ENCODE measurements at places on chromosomes 3 and 15.

- no peak for DNase-seq
These were observed 34.1 kb downstream of the SPATA12 start for GRCh38 chr3:57094575-57094974.

DNA sequence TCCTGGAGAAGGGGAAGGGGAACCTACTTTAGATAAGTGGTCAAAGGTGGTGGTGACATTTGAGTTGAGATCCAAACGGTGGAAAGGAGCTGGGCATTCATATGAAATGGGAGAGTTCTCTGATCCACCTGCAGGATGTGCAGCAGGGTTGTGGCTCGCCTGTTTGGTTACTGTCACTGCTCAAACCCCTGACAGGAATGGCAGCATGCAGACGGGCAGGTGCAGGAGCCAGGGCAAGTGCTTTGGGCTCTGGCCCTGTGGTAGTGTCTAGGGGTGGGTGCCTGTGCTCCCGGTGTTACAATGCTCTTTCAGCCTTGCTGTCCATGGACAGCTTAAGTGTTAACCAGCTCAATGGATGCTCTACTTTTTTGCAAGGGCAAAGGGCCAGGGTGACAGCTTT is 18.5 kb downstream of the PAQR9 start:
- no peak for DNase-seq

- DNase-seq: peak; percentile 74
These were observed 93.1 kb downstream of the LRIG1 start for GRCh38 chr3:66407611-66408218.

DNA sequence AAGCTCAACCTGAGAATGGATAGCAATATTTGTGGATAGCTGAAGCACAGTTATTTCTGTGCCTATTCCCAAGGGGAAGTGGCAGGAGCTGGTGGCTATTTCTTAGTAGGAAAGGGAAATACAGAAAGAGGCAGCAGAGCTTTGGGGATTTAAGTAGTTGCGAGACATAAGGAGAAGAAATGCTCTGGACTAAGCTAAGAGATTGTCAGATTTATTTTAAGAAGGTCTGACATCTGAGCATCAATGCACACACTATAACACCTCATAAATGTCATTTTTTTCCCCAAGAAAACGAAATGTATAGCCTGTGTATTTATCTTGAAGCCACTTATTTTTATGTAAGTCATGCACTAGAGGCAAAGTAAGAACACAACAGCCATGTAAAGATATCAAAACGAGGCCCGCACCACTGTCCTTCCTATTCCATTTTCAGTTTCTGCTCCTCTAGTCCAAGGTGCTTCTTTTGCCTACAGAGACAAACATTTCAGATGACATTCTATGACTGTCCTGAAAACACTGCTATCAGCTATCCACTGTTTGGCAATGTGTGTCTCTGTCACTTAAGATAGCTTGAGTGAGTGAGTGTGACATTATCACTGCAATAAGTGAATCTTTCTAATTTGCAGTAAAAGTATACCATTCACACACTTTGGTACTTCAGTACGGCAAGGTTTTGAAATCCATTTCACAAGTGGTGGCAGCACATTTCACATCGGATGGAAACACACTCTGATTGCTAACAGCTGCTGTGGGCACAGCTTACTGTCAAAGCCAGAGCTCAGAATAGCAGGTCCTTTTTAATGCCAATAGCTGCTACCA is 62.7 kb upstream of the ICE2 start:
- no peak for DNase-seq

DNA sequence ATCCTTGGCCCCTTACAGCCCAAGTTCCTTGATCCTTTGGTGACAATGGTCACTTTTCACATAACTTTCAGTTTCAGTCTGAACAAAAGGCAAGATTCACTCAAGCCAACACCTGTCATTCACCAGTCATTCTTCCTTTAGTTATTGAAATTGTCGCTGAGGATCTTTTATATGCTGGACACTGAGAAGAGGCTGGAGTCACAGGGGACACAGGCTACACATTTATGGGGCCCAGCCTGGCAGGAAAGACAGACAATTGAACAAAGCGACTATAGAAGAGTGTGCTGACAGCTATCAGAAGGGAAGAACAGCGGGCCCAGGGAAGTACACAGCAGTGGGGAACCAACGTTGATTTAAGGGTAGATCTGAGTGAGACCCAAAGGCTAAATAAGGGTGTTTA is 69.8 kb upstream of the PROK2 start:
- DNase-seq: no peak

DNA sequence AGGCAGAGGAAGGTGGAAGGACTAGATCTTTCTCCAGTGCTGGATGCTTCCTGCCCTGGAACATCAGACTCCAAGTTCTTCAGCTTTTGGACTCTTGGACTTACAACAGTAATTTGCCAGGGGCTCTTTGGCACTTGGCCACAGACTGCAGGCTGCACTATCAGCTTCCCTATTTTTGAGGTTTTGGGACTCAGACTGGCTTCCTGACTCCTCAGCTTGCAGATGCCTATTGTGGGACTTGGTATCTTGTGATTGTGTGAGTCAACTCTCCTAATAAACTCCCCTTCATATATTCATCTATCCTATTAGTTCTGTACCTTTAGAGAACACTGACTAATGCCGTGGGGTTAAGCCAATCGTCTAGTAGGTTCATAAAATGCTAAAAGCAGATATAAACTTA is 8.8 kb upstream of the B3GNT5 start:
- DNase-seq: no peak

- peak; percentile 82 for DNase-seq
These were observed 34.3 kb downstream of the SEC22C start for GRCh38 chr3:42547401-42547945.

DNA sequence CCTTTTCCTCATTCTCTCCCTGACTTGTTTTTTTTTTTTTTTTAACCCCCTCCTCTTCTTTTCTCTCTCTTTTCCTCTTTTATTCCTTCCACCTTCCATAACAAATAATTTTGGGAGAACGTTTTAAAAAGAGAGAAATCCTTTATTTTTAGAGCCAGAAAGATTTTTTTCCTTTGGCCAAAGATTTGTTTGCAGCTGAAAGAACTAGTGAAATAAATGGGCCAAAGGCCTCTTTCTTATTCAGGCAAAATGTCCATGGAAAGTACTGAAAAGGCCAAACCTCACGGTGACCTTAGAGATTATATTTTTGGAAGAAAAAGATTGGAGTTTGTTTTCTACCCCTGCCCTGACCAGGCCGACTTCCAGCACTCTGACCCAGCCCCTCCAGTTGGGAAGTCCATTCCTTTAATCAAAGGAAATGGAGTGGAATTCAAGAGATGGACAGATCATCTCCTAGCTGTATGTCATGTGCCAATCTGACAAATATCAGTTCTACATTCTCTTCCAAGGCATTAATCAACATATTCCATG is 214.3 kb upstream of the ADAMTS9 start:
- no peak for DNase-seq

DNA sequence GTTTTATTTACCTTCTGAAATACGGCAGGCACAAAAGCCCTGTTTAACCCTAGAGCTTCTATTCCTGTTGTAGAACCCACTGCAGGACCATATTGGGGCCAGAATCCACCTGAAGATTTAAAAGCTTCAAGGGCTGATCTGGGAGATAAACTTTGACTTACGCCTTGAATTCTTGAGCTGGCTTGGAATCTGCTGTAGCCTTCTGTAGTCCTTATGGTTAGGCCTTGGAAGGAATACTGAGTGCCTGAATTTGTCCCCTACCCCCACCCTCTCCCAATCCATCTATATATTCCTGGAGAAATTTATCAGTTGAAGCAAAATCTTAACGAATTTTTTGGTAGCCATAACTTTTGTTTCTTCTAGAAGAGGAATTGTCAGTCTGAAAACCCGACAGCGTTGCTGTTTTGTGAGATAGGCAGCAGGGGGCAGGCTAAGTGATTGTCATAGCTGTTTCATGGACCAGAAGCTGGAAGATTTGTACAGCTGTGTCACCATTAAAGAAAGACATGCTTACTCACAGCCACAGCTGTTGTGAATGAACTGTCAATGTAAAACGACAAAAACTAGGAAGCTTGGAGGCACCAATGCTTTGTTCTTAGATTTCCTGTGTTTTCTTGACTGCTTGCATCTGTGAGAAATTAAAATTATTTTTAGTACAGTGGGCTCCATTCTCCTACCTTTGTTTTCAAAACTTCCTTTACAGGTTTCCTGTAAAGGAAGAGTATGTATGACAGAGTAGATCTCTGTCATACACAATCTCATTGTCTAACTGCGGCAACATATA is 12.8 kb downstream of the LXN start:
- DNase-seq: peak; percentile 78

GRCh38 chr3:159964166-159964973 is 24.3 kb upstream of the IL12A start:
- DNase-seq: peak; percentile 46
